Aorta (tissue), 5 donors: ENCODE measurements at places on chromosomes 2 and 18. TPM values are rescaled to one million over a fixed set of nuclear protein-coding genes. Genes with fewer than 3 reads are reported as not detected.

DNA sequence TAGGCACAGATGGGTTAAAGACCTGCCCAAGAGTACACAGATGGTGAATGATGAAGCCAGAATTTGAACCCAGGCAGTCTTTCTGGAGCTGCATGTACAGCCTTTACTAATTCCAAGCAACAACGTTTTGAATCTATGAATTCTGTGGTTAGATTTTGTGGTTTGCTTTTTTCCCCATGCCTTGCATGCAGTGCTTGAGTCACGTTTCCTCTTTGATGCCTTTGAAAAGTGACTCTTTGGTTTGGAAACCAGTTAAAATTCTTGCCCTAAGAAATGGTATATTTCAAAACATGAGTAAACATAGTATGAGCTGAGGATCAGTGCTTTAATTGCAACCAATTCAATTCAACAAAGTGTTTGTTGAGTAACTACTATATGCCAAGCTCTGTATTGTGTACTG lies 48.2 kb upstream of the PPM1B start:
- no peaks in the 10 kb centered on the region for H3K4me1 ChIP-seq
- no peak for DNase-seq
- no peaks in the 10 kb centered on the region for H3K27me3 ChIP-seq
- no peaks in the 10 kb centered on the region for H3K36me3 ChIP-seq
- no peak overlapping the region for H3K27ac ChIP-seq

SAG gene
- total RNA-seq: not detected

INHA gene
- total RNA-seq: 0.55 TPM

KCNF1 gene
- not detected for total RNA-seq

DNA sequence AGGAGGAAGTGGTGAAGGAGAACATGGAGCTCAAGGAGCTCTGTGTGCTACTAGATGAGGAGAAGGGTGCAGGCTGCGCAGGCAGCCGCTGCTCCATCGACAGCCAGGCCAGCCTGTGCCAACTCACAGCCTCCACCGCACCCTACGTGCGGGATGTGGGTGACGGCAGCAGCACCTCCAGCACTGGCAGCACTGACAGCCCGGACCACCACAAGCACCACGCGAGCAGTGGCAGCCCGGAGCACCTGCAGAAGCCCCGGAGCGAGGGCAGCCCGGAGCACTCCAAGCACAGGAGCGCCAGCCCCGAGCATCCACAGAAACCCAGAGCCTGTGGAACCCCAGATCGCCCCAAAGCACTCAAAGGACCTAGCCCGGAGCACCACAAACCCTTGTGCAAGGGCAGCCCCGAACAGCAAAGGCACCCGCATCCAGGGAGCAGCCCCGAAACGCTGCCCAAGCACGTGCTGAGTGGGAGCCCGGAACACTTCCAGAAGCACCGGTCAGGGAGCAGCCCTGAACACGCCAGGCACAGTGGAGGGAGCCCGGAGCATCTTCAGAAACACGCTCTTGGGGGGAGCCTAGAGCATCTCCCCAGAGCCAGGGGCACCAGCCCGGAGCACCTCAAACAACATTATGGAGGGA lies 9.0 kb downstream of the CCDC85A start:
- H3K36me3 ChIP-seq: no peaks in the 10 kb centered on the region
- H3K4me3 ChIP-seq: no peak overlapping the region
- no peaks in the 10 kb centered on the region for H3K4me1 ChIP-seq
- H3K27ac ChIP-seq: no peak overlapping the region
- DNase-seq: no peak
- no peaks in the 10 kb centered on the region for H3K27me3 ChIP-seq

MALT1 gene
- 27.4 TPM for total RNA-seq

FSHR gene
- total RNA-seq: not detected
